ENCODE measurements at places on chromosomes 12 and 14.

DNA sequence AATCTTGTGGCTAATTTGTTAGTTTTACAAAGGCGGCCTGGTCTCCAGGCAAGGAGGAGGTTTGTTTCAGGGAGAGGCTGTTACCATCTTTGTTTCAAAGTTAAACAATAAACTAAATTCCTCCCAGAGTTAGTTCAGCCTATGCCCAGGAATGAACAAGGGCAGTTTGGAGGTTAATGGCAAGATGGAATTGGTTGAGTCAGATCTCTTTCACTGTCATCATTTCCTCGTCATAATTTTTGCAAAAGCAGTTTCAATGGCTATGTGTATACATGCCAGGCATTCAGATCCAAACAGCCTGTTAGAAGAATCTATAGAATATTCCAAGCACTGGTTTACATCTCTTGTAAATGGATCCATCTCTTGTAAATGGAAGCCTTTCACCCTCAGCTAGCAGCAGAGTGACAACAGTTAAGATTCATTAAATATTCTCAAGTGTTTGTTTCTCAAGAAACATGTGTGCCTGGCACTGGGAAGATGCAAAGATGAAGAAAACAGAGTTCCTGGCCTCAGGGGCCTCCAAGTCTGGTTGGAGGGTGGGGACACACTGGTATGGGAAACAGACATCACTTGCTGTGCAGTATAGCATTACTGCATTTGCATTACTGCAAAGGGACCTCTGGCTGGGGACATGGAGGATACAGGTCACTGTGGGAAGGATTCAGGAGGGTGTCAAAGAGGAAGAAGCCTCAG lies 65.8 kb downstream of the RIN3 start:
- no peak for DNase-seq

DNA sequence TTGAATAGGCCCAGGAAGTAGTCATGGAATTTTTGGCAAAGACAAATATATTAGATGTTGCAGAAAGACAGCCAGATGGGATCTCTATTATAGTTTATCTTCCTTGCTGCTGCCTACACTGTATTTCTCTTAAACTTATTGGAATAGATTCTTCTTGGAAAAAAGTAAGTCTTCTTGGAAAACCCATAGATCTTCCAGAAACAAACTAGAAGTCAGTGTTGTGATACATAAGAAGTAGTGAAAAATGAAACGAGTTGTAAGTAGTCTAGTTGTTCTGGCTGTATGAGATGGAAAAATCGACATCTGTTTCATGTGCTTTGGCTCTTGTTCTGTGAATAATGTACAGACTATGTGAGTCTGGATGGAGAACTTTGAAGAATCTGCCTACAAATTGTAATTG lies 29.0 kb downstream of the GLIPR1L2 start:
- no peak for DNase-seq

GRCh38 chr12:55706568-55707218 lies 1.0 kb downstream of the ITGA7 start:
- no peak for DNase-seq

- DNase-seq: no peak
Measured at GRCh38 chr12:75209812-75210138, at the start of gene KCNC2. KCNC2 (minus strand) TSS chr12:75209839.

- no peak for DNase-seq
Measured at GRCh38 chr14:22210026-22210425, 379.0 kb downstream of the DAD1 start.

DNA sequence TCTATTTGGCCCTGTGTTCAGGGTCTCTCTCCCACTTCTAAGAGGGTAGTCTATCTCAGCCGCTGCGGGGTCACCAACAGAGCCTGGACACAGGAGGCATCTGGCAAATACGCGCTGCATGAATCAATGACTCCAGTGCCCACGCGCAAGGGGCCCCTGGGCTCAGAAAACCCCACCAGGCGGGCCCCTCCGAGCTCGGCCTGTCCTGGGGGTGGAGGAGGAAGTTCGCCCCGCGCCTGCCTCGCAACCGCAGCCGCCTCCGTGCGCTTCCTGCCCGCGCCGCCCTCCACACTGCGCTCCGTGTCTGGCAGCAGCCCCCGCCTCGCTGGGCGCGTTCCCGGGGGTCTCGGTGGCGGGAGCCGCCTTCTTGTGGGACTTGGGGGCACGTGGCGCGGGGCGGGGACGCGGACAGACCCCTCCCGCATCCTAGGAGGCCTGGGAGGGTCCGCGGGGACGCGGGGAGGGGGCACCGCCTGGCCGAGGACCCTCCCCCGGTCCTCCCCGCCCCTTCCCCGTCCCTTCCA lies 811 bp upstream of the FBRSL1 start:
- no peak for DNase-seq

DNA sequence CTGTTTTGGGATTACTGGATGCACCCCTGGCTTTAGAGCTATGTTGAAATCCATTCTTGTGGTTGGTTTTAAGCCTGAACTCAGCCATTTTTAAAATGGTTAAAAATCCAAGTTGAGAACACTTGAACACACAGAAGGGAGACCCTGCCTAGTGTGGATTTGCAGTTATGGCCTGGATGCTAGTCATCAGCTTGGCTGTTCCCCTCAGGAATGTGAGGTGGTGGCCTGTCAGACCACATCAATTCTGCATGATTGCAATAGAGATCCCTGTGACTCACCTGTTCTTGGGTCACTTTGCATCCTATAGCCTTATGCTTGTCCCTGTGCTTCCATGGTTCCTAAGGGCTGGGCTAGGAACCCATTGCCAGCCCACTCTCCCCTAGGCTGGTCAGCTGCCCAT lies 454.1 kb downstream of the ATP23 start:
- DNase-seq: no peak

- DNase-seq: no peak
Measured at GRCh38 chr12:120485961-120486881, 9.7 kb upstream of the DYNLL1 start.

- DNase-seq: no peak
Measured at GRCh38 chr14:68968721-68969120, 10.4 kb downstream of the ACTN1 start.

GRCh38 chr12:52756281-52756960 lies 20.7 kb downstream of the KRT76 start:
- DNase-seq: no peak

DNA sequence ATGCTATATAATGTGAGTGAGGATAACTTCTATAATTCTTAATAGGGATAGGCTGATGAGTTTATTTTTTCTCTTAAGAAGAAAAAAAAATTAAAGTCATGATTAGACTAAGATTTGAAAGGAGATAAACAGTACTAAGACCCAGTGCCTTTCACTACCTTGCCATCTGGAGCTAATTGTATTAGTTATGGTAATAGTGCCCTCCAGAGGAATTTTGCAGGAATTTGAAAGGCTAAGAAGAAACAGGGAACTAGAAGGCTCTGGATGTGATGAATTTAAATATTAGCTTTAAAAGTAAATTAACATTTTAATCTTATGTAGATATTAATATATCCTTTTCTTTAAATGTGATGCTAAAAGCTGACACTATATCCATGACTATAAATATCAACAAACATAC lies 36.6 kb upstream of the PIK3C2G start:
- no peak for DNase-seq

DNA sequence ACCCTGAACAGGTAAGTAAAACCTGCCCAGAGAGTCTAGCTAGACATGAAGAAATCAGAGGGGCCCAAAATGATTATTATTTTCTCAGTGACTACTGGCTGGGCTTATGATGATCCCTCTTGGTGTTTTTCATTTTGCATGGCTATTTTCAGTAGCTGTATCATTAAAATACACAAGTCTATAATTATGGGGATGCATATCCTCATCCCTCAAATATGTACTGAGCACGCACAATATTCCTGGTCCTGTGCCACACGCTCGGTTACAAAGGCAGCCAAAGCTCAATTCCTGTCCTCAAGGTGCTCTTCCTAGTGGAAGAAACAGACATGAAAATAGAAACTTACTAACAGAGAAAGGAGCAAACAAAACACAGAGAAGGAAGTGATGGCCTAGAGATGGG lies 180.0 kb downstream of the DAD1 start:
- no peak for DNase-seq

GRCh38 chr14:102779084-102779462 lies 1.8 kb downstream of the TRAF3 start:
- no peak for DNase-seq

- DNase-seq: no peak
Measured at GRCh38 chr14:92635896-92636295, 112.5 kb downstream of the LGMN start.

GRCh38 chr14:97299661-97300060 lies 502.5 kb downstream of the VRK1 start:
- DNase-seq: no peak

DNA sequence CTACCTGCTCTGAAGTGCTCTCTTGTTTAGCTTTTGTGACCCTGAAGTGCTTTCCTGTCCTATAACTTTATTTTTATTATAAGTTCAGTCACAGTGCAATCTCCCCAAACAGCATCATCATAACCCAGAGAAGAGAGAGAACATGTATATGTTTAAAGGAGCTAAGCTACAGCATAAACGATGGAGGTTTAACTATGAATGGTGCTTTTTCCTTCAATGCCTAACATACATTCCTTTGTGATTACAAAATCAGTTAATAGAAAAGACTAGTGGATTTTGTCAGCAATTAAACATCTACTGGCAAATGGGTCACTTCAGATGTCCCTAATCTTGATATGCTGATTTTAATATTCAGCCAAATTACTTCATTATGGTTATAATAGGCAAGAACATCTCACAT lies 46.4 kb downstream of the ZFYVE21 start:
- no peak for DNase-seq

- DNase-seq: no peak
Measured at GRCh38 chr12:52175371-52176350, 16.2 kb downstream of the KRT80 start.

DNA sequence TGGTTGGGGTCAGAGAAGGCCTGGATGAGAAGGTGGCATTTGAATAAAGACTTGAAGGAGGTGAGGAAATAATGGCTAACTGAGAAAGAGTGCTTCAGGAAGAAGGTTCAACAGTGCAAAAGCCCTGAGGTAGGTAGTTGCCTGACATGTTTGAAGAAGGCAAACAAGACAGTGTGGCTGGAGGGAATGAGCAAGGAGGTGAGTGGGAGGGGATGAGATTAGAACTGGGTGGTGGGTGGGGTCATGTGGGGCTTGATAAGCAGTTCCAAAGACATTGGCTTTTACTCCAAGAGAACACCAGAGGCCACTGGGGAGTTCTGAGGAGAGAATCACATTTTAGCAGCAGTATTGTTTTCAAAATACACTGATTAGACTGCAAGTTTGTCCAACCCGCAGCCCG lies 50.5 kb downstream of the HSPB8 start:
- DNase-seq: no peak

GRCh38 chr12:125402874-125403789 lies 337.9 kb downstream of the AACS start:
- DNase-seq: no peak

GRCh38 chr14:104955396-104955770 lies 22.8 kb downstream of the AHNAK2 start:
- no peak for DNase-seq

DNA sequence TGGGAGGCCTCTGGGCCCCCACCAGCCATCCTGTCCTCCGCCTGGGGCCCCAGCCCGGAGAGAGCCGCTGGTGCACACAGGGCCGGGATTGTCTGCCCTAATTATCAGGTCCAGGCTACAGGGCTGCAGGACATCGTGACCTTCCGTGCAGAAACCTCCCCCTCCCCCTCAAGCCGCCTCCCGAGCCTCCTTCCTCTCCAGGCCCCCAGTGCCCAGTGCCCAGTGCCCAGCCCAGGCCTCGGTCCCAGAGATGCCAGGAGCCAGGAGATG lies 729 bp upstream of the GAPDH start:
- no peak for DNase-seq

DNA sequence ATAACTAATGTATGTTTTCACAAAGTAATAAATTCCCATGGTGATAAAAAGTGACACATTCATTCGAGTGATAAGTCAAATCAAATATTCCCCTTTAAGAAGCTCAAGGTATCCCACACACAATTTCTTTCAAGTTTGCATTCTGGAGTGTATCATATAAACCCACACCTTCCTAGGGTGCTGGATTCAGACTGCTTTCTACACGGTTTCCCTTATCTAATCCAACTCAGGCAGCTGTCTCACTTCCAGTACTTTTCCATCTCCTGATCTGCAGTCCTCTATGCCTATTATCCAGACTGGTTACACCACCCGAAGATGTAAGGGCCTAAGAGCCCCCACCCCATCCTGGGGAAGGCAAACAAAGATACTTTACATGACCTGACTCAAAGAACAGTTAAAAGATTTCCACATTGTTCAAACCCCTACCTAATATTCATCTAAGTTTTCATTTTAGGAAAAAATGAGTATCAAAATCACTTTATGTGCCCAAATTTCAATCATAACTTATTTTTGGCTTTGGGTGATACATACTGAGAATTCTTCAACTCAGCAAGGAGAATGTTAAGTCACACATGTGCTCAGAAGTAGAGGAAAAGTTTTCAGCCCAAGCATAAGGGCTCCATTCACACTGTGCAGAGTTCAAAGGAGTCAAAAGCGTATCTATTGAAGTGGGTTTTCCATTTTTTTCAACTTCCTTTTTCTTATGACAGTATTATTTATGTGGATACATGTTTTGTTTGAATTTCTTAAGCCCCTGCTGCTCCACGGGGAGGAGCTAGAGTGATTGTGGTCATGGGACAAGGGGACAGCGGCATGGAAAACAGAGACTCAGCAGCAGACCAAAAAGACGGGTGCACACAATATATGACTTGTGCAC lies 41.8 kb downstream of the CORO1C start:
- no peak for DNase-seq

- no peak for DNase-seq
Measured at GRCh38 chr14:23173796-23174195, 9.7 kb downstream of the SLC7A8 start.

DNA sequence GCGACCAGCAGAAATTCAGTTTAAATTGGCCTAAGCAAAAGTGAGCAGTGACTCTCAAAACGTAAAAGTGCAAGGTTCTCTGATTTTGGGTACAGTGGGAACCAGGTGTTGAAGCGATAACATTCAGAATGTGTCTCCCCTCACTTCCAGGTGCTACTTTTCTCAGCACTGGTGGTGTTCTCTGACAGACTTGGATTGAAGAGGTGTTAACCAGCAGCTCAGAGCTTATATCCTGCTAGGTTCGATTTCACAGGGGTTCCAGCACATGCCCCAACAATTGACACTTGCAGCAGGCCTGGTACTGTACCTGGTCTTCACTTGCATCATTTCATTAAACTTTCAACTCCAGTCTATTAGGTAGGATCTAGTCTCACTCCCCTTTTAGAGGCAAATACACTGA lies 680.2 kb downstream of the VRK1 start:
- no peak for DNase-seq

GRCh38 chr12:96412431-96412830 lies 12.2 kb upstream of the CDK17 start:
- no peak for DNase-seq

GRCh38 chr14:28294834-28295440 lies 471.6 kb upstream of the FOXG1 start:
- no peak for DNase-seq

GRCh38 chr12:65699251-65699650 lies 125.0 kb upstream of the HMGA2 start:
- no peak for DNase-seq
